ENCODE measurements at places on chromosomes 7 and 10.

- no peak for DNase-seq
Measured at GRCh38 chr7:139488810-139489209, 5.3 kb upstream of the KLRG2 start.

- DNase-seq: no peak
Measured at GRCh38 chr10:19310066-19310465, 261.5 kb downstream of the MALRD1 start.

DNA sequence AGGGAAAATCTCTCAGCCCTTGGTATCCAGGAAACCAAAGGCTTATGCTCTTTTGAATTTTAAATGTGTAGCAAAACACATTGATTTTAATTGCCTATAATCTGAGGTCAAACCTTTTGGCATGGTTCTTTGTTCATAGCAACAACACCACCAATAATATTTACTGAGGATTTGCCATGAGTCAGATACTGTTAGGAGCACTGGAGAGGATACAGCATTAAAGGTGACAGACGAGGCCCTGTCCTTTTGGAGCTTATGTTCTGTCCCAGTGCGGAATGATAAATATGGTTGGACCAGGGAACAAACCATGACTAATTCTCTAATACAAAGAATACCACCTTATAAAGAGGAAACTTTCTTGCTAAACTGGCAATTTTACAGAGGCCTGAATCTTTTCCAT is 176.6 kb downstream of the CTNNA3 start:
- DNase-seq: no peak

DNA sequence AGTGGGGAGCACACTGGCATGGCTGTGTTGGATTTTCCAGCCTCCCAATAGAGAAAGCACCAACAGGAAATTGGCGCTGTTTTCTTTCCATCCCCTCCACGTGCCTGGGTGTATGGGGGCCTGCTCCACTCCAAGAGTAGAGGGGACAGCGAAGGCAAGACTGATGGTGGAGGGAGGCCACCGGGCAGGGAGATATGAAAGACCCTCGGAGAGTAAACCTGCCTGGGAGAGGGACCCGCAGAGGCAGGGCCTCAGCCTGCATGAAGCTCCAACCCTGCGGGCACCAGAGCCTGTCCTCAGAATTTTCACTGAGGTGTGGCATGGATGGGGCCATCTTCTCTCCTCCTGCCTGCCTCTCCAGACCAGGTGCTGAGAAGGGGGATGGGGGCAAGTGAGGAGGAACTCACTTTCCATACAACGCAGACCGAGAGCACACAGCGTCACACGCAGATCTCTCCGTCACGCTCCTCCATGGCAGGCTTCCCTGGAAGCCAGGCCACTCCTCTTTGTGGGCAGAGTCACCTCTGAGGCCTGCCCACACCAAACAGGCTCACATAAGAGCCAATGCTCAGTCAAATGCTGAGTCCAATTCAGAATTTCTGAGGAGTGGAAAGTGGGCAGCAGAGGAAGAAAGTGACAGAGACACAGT is 18.8 kb downstream of the ANXA11 start:
- DNase-seq: no peak

DNA sequence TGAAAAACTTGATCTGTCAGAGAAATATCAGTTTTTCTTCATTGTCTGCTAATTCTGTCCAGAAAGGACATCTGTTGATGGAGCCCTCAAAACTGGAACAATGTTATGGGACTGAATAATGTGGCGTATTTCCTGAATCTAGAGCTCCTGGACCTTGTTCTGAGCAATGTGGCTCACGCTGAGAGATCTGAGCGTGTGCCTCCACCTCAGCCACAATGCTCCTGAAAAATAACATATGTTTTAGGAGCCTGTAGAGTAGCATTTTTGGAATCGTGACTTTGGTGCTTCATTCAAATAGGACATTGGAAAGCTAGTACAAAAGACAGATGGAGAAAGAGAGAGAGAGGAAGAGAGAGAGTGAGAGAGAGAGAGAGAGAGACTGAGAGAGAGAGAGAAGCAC is 110.3 kb downstream of the BMPER start:
- DNase-seq: no peak

GRCh38 chr7:130369831-130370550 is 10.3 kb upstream of the CPA1 start:
- no peak for DNase-seq

- DNase-seq: peak; percentile 50
Measured at GRCh38 chr10:79149662-79150443, 81.1 kb downstream of the ZMIZ1 start.

DNA sequence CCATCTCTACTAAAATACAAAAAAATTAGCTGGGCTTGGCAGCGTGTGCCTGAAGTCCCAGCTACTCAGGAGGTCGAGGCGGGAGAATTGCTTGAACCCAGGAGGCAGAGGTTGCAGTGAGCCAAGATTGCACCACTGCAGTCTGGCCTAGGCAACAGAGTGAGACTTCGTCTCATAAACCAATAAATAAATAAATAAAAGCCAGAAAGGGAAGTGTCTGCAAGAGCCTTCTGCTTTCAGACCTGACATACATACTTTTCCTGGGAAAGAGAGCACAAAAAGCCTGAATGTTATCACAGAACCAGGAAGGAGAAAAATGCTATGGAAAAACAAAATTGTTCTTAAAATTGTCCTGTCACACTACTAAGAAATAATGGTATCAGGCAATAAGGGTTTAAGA is 4.1 kb upstream of the KIF5B start:
- DNase-seq: no peak

DNA sequence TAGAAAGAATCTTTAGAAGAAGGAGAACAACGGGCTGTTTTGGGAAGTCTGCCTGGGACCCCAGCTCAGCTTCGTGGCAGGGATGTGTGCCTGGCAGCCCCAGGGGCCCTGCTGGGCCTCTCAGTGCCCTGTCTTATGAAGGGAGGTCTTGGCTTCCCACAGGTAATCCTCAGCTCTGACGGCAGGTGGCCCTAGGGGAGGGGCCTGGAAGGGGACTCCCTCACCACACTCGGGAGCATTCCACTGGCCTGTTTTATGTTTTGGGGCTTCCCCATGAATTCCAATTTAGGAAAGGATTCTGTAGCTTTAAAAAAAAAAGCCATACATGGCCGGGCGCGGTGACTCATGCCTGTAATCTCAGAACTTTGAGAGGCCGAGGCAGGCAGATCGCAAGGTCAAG is 3.0 kb upstream of the DMBT1 start:
- no peak for DNase-seq

DNA sequence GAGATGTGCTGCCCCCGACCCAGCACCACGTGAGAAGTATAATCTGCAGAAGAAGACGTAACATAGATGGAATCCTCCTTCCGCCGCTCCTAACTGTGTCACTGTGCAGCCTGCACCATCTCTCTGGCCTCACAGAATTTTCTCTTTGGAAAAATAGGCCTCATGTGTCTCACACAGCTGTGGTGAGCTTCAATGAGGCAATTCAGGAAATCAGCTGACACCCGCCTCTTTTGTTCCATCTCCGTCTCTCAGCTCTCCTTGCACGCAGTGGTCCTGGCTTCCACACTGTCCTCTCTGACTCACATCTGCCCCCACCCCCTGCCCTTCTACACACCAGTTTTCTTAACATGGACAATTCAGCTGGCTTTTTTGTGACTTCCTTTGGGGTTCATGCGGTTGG is 7.2 kb downstream of the C10orf90 start:
- DNase-seq: no peak

GRCh38 chr10:70504521-70505358 is 26.2 kb downstream of the PALD1 start:
- DNase-seq: no peak

GRCh38 chr10:115948465-115948864 is 324.5 kb downstream of the GFRA1 start:
- DNase-seq: no peak

DNA sequence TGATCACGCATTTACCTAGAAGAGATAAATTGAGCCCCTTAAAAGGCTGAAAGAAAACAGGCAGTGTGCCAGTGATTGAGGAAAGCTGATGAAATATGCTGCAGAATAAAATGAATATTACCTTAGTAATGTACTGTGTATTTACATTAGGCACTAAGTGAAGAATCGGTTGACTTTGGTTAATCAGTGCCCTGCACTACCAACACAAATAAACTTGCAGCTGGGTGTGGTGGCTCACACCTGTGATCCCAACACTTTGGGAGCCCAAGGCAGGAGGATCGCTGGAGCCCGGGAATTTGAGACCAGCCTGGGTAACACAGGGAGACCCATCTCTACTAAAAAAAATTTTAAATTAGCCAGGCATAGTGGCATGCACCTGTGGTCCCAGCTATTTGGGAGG is 148.3 kb upstream of the TCF7L2 start:
- no peak for DNase-seq

DNA sequence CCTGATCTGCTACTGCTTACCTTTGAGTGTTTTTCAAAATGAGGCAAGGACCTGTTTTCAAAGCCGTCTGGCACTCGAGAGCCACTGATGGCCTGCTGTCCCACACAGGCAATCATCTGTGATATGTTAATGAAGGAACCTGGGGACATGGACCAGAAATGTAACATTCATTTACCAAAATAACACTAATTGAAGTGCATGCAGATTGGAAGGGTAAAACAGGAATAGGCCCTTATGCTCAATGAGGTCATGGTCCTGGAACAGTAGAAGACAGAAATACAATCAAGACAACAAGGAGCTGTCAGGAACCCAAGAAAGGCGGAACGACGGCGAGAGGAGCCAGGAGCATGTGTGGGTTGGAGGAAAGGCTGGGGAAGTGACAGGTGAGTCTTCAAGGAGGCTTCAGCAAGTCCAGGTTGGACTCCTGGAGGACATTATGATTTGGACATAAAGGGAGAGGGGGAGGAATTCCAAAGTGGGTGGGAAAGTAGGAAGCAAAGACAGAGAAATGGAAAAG is 28.3 kb downstream of the POLR3A start:
- no peak for DNase-seq

DNA sequence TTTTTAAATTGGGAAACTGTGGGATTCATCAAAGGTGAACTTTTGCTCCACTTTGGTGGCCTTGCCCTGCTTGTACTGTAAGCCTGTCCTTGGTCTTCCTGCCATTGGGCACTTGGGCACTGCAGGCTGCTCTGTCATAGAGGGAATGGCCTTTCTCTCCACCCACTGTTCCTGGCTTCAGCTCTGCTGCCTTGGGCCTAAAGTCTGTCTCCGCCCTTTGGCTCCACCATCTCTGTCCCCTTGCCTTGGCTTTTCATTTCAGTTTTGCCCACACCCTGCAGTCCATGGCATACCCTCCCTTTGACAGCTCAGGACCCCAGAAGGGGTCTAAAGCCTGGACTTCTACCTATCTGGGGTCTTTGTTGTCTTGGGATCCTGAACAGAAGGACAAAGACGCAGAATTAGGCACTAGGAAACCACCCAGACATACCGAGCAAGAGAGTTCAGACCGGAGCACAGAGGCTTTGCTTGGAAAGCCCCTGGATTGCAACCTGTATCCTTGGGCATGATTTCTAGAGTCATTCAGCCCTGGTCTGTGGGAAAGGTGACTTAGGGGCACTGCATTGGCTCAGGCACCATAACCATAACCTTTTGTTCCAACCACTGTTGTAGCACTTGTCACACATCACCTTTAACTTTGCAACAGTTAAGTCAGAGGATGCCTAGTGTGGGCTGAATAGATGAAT is 5.2 kb upstream of the ARHGAP22 start:
- DNase-seq: no peak

DNA sequence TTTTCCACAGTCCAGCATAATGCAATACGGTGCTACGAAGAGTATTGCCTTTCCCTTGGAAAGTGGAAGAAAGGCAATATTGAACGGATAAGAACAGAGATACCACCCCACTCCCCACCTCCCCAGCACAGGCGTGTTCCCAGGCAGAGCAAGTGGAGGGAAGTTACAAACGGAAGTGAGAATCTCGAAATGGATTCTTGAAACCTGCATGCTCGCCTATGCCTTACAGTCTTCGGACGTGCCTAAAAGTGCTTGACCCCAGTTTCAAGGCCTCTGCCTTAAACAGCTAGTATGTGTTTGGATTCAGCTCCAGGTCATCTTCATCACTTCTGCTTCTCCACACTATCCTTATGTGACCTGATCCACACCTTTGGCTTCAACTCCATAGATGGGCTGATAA is 35.0 kb upstream of the USP6NL start:
- no peak for DNase-seq

DNA sequence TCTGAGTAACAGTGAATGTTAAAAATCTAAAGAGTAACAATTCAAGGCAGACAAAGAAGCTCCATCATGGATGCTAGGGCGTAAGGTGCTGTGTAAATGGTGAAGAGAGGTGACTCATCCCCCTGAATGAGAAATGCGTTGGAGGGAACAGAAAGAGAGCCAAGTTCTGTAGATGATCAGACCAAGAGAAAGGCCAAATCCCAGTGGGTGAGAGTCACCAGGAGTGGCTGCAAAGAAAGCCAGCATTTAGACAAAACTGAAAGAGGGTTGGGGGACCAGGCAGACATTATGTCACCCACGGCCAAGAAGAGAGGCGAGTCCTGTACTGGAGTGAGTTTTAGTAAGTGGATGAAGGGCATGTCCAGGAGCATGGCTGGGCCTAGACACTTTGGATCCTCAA is 153.1 kb downstream of the TRIL start:
- no peak for DNase-seq

- DNase-seq: no peak
Measured at GRCh38 chr7:51238981-51239495, 77.6 kb downstream of the COBL start.

DNA sequence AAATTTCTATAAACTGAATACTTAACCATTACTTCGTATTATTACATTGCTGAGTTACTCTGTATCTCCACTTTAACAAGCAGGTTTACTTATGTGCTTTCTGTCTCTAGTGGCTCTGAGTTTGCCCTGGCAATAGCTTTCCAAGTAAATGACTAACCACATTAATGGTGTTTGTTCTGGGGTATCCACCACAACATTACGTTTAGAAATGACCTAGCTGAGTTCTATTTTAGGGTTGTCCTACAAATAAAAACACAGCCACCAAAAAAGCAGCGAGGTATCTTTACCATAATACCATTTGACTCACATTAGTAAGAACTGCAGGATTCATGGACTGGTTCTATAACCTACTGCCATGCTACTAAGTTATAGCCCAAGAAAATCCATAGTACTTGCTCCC is 83.1 kb downstream of the HIBADH start:
- DNase-seq: no peak

- DNase-seq: no peak
Measured at GRCh38 chr7:34851431-34851830, 185.9 kb downstream of the DPY19L1 start.

DNA sequence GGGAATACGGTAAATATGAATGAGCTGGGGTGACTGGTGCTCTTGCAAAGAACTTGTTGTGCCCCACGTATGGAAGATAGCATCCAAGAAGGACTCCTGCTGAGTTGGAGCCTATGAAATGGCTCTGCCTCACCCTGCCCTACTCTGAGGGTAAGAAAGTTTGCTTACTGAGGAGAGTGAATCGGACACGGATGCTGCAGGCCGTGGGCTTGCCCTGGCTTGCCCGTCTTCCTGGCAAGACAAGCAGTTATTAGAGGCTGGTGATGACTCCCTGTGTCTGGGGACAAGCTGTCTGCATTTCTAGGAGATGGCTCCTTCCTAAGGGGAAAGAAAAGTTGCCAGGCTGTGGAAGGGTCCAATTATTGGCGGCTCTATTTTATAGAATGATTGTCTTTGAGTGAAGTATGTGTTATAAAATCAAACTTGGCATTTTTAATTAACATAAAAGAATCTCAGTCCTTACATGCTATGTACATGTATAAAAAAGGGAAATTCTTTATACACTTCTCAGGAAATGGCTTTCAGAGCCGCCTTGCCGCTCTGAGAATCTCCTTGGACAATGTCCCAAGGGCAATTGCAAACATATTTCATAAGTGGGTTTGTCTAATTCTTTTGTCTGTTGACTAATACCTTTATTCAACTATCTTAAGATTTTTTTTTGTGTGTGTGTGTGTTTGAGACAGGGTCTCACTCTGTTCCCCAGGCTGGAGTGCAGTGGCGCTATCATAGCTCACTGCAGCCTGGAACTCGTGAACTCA is 64.6 kb downstream of the CYP26A1 start:
- no peak for DNase-seq

Measured in cortex of kidney (tissue), 1 donor.